GM12892 (cell line): ENCODE measurements at places on chromosomes 16 and 17.

DNA sequence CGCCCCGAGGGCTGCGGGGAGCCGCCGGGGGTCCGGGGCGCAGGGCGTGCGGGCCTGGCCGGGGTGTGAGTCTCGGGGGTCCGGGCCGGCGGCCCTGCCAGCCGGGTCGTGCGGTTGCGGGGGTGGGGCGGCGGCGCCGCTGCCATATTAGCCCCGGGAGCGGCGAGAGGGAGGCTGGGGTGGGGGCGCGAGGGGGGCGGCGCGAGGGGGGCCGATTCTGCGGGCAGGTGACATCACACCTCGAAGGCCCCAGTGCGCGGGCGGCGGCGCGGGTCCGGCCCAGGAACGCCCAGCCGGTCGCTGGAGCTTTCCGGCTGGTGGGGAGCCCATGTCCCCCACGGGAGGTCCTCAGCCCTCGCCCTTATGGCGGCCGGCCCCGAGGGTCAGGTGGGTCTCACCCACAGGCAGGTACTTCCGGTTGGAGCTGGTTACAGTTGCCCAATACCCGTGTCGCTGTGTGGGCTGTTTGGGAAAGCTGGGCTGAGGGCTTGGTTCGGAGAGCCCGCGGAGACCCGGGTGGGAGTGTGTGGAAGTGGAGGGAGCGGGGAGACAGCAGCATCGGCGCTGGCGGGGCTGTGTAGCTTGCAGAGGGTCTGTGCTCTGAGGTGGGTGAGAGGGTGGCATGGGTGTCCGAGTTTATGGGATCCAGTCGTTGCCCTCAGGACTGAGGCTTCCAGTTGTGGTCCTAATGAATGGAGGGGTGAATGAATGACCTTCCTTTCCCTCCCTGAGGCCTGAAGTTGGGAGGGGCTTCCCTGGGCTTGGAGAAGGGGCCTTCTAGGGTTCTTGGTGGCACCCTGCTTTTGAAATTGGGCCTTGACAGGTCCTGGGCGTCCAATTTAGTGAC lies 804 bp downstream of the ATP6V0C start:
- no peak for DNase-seq

- no peak for DNase-seq
Observed at GRCh38 chr17:72576289-72576759, 455.5 kb downstream of the SOX9 start.

DNA sequence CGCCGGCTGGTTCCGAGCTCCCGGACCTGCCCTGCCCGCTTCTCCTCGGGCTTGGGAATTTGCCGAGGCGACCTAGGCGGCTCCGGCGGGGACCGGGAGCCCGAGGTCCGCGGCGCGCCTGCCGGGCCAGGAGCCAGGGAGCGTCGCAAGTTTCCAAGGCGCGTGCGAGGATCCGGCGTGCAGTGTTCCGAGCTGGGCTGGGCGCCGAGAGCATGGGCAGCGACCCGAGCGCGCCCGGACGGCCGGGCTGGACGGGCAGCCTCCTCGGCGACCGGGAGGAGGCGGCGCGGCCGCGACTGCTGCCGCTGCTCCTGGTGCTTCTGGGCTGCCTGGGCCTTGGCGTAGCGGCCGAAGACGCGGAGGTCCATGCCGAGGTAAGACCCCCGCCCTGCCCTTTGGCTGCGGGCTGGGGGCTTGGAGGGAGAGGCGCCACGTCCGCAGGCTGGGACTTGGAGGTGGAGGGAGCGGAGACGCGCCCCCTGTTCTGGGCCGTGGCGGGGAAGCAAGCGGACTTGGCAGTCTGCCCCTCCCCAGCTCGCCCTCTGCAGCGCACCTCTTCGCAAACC lies 668 bp downstream of the MMP15 start:
- no peak for DNase-seq

- no peak for DNase-seq
Observed at GRCh38 chr17:41421116-41421515, 3.3 kb downstream of the KRT37 start.

DNA sequence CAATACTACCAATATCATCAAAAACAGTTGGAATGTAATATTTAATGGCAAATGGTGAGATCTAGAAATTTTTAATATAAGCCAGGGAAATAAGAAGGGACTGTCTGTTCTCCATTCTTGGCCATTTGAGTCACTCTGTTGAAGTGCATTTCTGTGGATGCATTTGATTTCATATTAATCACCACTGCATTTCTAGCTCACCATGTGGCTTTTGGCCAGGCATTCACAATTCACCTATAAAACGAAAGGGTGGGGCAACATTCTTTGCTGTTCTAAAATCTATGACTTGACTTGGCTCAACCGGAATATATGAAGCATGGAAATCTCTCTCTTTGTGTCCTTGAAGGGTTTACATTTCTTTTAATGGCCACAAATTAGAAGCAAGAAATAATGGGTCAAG lies 483.0 kb downstream of the SLC39A11 start:
- no peak for DNase-seq
